A549 treated with RU486 at 1 μM for 4 hours (cell line): ENCODE measurements at places on chromosomes 2 and 18. TPM values are rescaled to one million over a fixed set of nuclear protein-coding genes. Genes with fewer than 3 reads are reported as not detected.

The PTPRN gene
- 0.87 to 2.0 TPM (median 1.3 TPM) in 5 replicates for total RNA-seq

The ERFE gene
- 6.1 to 10.0 TPM (median 8.4 TPM) in 5 replicates for total RNA-seq

The IL1RL1 gene
- 0.90 to 1.2 TPM (median 1.0 TPM) in 5 replicates for total RNA-seq

The TRAPPC12 gene
- total RNA-seq = 49.2 to 71.2 TPM (median 67.8 TPM) in 5 replicates

The CCDC74B gene
- 5.4 to 7.8 TPM (median 6.5 TPM) in 5 replicates for total RNA-seq

The FAM237A gene
- not detected in 5 replicates for total RNA-seq
